ENCODE measurements at places on chromosomes 12 and 14.
A peak's percentile ranks its signal among the peaks of the same experiment; 100 is the strongest.

GRCh38 chr12:27852742-27853141 is 72.7 kb upstream of the MANSC4 start:
- DNase-seq = no peak

- no peak for DNase-seq
Measured at GRCh38 chr12:71772735-71773134, 18.1 kb downstream of the RAB21 start.

DNA sequence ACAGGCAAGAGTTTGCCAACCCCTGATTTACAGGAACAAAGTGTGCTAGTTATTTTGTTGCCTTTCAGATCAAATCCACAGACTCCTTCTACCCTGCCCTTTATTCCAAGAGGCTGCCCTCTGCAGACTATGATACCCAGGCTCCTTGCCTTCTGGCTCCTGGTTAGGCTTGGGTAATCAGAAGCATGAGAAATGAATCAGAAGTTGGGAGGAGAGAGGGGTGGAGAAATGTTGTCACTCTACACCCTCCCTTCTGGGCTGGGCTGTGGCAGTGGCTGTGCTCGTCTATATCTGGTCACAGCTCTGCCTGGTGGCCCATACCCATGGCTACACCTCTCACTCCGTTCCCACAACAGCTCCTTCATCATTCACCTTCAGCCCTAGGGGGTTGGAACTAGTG is 204.6 kb upstream of the PLXNC1 start:
- no peak for DNase-seq

GRCh38 chr14:89760086-89760485 is 194.4 kb downstream of the EFCAB11 start:
- DNase-seq = no peak

DNA sequence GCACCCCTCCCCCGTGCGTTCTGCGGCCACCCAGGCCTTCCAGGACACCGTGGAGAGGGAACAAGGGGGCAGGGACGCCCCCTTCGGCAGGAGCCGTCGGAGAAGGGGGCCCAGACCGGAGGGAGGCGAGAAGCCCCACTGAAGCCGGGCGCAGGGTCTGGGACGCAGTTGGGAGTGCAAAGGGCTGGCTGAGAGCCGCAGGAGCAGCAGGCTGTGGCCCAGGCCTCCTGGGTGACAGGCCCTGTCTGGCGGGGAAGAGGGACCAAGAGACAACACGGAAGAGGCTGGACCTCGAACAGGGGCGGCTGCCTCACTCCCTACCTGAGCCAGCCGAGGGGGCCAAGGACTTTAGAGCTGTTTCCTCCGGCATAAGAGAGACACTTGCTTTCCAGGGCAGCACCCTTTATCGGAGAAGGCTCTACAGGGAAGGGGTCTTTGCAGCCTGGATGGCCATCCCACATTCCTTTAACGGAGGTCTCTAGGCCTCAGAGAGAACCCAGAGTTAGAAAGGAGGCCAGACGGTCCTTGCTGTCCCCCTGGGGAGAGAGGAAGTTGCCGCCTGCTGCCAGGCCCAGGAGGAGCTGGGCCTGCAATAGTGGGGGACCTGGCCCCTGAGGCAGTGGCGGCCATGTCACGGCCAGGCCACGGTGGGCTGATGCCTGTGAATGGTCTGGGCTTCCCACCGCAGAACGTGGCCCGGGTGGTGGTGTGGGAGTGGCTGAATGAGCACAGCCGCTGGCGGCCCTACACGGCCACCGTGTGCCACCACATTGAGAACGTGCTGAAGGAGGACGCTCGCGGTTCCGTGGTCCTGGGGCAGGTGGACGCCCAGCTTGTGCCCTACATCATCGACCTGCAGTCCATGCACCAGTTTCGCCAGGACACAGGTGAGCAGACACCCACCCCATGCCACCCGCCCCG is 1.3 kb downstream of the DTX1 start:
- DNase-seq = no peak

GRCh38 chr12:110689281-110690126 is 589 bp upstream of the HVCN1 start:
- DNase-seq = peak; percentile 48

- DNase-seq = no peak
Measured at GRCh38 chr12:64780531-64781279, 21.5 kb upstream of the GNS start.

- no peak for DNase-seq
Measured at GRCh38 chr14:79325557-79325956, 885.7 kb downstream of the DIO2 start.

DNA sequence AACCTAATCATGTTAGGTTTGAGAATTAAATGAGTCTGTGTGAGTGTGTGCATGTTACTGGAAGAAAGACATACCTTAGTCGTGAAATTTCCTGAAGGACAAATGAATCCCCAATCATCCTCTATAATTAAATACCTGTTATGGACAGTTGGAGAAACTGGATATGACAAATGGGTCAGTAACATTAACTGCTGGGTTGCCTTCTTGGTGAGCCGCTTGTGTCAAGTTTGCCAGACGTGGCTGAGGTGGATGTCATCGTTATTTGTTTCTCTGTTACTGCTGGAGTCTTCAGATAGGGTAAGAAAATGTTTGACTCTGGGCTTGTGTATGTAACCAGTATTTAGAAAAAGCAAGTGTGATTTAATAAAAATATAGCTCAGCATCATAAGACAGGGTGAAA is 131.6 kb downstream of the CAND1 start:
- no peak for DNase-seq

- no peak for DNase-seq
Measured at GRCh38 chr12:46386877-46387629, 14.5 kb upstream of the SLC38A2 start.

DNA sequence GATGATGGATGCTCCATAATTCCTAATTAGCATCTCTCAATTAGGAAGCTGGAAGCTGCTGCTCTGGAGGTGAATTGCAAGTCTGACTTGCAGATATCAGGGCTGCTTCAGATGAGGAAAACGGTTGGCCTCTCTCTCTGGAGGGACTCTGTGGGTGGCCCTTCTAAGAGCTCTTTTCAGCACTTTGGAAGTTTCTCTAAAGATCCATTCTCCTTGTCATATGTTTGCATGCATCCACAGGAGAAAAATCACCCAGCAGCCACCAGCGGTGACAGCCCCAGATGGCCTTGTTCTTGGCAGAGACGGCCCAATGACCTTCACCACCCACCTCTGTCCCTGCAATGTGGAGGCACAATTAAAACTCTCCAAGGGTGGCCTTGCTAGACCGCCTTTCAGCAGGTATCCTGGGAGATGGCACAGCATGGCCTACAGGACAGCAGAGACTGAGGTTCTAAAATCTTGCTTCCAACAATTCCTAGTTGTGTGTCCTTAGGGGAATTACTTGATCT is 42.3 kb downstream of the KSR2 start:
- DNase-seq = no peak

GRCh38 chr14:23725980-23726710 is 90.0 kb downstream of the DHRS2 start:
- no peak for DNase-seq

- no peak for DNase-seq
Measured at GRCh38 chr12:31897781-31898503, 61.3 kb upstream of the RESF1 start.

GRCh38 chr12:10847744-10848143 is 1.5 kb downstream of the PRR4 start:
- no peak for DNase-seq

- no peak for DNase-seq
Measured at GRCh38 chr12:132600048-132601032, 10.0 kb downstream of the LRCOL1 start.

- no peak for DNase-seq
Measured at GRCh38 chr12:124227951-124228711, 66.8 kb upstream of the RFLNA start.

- DNase-seq = no peak
Measured at GRCh38 chr12:12278899-12279298, 12.1 kb upstream of the LRP6 start.

- no peak for DNase-seq
Measured at GRCh38 chr12:59405992-59406391, 189.8 kb upstream of the SLC16A7 start.

GRCh38 chr12:42761601-42762350 is 172.2 kb upstream of the PRICKLE1 start:
- no peak for DNase-seq

- DNase-seq = no peak
Measured at GRCh38 chr12:119179335-119180021, 747 bp downstream of the HSPB8 start.

GRCh38 chr12:40970320-40970907 is 217.7 kb upstream of the PDZRN4 start:
- no peak for DNase-seq

- DNase-seq = peak; percentile 49
Measured at GRCh38 chr12:23204933-23205778, 580.2 kb downstream of the ETNK1 start.

- no peak for DNase-seq
Measured at GRCh38 chr14:91904483-91904882, 37.1 kb upstream of the TC2N start.

DNA sequence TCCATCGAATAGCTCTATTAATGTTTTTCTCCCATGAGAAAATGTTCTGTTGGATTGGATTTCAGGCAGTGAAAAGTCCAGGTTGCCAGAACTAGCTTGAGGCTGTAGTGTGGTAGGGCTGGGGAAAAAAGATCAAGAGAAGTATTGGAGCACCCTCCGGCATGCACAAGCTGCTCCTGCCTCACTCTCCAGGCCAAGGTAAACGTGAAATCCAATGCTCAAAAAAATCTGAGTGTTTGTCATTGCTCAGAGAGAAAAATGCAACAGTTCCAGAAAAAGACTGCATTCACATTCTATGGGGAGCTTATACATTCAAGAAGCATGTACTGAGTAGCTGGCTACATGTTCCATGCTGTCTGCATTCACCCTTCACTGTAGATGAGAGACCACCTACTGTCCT is 680.9 kb upstream of the TBX3 start:
- DNase-seq = no peak

GRCh38 chr14:32129124-32129523 is 52.0 kb downstream of the ARHGAP5 start:
- DNase-seq = no peak

- no peak for DNase-seq
Measured at GRCh38 chr12:110223777-110224378, 57.2 kb upstream of the ATP2A2 start.

DNA sequence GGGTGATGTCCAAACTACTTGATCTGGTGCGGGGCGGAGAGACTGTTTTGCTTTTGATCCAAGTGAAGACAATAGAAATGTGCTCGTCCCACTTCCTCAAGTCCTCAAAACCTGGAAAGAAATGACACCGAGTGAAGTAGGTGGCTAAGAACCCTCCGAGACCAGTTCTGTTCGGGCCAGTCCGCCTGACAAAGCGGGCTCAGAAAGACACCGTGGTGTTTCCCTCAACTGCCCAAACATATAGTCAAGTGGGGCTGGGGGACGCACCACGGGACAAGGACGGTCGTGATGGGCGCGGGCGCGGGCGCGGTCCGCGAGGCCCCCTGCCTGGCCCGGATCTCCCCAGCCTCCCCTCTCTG is 1.6 kb downstream of the PHLDA1 start:
- DNase-seq = no peak

- no peak for DNase-seq
Measured at GRCh38 chr12:58533652-58534051, 386.7 kb downstream of the LRIG3 start.

DNA sequence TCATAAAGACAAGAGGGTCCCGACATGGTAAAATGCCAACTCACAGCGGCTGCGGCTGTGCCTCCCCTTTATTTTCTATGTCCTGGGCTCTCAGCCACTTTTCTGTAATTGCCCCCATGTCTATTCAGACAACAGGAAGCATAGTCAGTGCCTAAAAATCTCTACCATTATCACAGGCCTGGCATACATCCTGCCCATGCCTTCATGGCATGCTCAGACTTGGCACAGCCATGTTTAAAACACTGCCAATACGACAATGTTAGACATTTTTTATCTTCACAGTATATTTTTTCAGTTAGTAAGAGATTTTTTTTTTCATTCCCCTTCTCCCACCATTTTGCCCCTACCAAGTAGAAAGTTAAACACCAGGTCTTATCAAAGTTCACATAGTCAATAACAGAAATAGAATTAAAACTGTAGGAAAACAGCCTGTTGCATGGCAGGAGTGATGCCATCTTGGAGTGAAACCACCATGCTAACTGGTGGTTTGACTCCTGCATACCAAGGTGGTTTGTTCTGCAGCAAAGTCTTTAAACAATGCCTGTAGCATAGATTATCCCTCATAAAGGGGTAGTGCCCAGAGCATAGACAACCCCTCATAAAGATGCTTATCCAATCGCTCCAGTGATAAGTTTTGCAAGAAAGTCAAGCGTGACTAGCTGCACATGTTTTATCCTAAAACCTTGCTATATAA is 18.9 kb upstream of the CERS5 start:
- no peak for DNase-seq

DNA sequence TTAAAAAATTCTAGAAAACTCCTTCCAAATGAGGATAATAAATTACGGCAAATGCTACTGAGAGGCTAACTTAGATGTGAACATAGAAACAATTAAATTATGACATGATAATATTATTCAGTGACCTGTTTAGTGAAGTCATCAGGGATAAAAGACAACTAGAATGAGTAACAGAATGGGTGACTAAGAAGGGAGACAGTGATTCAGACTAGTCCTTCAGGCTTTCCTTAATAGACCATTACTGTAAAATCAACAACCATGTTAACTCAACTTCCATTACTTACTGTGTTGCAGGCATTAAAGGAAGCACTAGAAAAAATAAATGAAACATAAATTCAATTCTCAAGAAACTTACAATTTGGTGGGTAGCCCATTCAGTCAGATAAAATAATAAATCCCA is 543.9 kb upstream of the LRFN5 start:
- no peak for DNase-seq

DNA sequence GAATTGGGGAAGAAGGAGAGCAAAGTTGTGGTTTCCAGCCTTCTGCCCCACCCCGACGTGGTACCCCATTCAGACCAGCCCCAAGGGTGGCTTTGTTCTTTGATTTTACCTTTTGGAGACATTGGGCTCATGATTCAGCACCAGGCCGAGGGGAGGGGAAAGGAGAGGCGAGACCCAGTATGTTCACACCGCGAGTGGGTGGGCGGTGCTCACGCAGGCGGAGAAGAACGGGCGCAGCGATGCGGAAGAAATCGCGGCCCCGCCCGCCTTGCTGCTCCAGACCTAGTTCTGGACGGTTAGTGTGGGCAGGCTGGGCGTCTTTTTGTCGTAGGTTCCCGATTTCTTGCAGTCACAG is 963 bp downstream of the ATL1 start:
- DNase-seq = peak; percentile 15

DNA sequence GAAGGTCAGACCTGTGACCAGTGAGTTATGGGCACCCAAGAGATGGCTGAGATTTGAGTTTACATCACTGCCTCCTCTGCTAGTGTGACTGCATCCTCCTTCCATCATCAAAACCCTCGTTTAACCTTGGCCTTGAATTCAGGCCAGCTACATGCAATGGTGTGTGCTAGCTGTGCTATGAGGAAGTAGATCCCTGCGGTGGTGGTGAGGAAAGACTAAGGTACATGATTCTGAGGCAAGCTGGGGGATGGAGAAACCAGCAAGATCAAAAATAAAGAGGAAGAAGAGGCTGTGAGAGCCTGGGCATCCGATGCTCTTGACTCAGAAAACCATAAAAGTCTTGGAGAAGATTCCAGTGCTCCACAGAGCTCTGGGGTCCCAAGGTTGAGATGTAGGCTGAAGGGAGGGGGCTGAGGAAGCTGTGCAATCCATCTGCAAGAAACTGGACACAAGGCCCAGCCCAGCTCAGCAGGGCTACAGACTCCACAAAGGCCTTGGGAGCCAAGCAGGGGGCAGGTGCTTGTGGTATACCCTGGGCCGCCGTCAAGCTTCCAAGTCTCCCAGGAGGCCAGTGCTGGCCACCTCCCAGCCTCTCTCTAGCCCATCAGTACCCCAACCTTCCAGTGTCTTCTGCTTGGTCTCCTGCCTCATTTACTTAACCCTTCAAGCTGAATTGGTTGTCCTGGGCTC is 774.8 kb downstream of the VRK1 start:
- DNase-seq = no peak

All from activated CD4-positive, alpha-beta T cell treated with anti-CD3 and anti-CD28 coated beads, Interleukin-2, Interleukin-4, amounts not matched to agents 100 ng/mL and 50 ng/mL, durations not matched to agents 16 hours and 8 hours (primary cell).